Suppressor macrophage (primary cell): ENCODE measurements at places on chromosomes 16 and 17.
A peak's percentile ranks its signal among the peaks of the same experiment; 100 is the strongest.

- DNase-seq: no peak
These were observed 28.8 kb downstream of the PRKCA start for GRCh38 chr17:66331038-66331816.

DNA sequence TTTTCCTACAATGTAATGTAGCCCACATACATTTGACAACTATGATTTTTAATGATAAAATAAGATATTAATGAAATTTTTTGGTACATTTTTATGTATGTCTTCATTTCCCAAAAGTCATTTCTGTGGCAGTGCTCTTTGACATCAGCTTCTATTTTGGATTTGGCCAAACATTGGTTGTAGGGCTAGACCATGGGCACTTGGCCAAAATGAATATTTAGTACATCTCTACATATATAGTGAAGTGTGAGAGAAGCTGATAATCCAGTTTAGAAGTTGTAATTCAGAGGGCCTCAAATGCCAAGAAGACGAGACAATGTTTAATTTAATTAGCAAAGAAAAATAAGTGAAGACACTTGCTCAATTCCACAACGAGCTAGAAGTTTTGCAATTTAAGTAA, 724.9 kb upstream of the SOX9 start:
- no peak for DNase-seq

DNA sequence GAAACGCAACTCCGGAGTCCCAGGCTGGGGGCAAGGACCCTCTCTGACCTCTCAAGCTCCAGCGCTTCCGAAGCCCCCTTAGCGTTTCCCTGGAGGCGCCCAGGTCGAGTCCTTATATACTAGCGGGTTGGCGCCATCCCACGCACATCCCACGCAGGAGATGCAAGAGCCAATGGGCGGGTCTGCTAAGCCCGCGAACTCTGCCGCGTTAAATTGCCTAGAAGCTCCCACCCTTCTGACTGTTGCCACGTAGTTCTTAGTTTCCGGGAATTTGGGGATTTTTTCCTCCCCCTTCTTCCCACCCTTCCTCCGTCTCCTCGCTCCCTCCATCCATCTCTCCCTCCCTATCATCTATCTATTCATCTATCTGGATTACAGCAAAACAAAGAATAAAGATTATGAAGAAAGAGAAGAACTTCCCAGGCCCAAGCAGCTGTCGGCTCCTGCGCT, at the start of gene SLFN11:
SLFN11 (minus strand) TSS at position 88 of the 450 bp plus-strand sequence. CDS start 9,814 bp downstream, outside the sequence.
- peak; percentile 89 for DNase-seq

DNA sequence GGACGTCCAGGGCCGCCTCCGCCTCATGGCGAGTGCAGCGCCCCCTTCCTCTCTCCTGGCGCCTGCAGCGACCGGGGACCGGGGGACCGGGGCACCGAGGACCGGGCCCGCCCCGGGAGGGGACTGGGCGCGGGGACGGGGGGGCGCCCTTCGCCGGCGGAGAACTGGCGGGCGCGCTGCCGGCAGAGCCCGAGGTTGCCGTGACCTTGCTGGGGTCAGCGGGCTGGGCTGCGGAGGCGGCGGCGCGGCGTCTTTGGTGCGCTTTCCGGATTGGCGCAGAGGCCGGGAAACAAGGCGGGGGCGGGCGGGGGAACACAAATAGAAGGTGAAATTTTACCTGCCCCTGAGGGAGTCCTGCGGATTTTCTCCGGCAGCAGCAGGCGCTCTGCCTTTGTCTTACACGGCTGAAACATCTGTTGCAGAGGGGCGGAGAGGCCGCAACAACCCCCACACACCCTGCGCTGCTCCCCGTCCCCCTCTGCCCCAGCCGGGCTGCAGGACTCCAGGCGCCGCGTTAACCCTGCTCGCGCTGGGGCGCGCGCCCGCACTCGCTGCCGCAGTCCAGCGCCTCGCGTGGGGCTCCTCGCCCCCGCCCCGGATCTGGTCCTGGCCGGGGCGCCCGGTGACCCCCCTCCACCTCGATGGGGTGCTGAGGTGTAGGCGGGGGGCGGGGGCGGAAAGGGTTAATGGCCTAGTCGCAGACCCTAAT, 53.5 kb downstream of the SREBF1 start:
- DNase-seq: peak; percentile 39
